Vagina (tissue), 2 donors: ENCODE measurements at places on chromosomes 2 and 18.

GRCh38 chr18:6521803-6522418 is 107.2 kb upstream of the L3MBTL4 start:
- no peak for DNase-seq

DNA sequence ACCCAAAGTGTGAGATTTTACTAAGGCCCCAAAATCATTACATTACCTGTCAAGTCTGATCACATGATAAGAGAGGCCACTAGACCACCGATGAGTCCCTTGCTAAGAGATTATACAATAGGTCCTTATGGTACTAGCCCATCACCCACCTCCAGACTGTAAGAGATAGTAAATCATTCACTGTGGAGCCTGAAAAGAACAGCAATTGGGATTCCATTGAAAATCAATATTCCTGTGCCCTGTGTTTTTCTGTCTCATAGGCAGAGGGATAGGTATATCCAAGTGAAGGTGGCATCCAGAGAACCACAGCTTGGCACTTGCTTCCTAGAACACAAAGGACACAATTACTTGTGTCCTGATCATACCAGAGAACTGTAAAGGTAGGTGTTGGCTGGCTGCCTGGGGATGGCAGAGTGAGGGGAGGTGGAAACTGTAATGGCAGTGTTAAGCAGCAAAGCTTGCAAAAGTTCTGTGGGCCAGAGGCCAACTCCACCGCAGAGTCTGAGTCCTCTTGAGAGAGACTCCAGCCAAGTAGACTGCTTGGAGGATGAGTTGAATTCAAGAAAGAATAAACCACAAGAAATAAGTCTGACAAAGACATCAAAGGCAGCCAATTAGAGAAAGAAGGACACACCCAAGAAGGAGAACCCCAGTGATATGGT is 102.0 kb upstream of the PIEZO2 start:
- DNase-seq: no peak

GRCh38 chr18:66749030-66749429 is 145.1 kb upstream of the CDH19 start:
- DNase-seq: no peak

DNA sequence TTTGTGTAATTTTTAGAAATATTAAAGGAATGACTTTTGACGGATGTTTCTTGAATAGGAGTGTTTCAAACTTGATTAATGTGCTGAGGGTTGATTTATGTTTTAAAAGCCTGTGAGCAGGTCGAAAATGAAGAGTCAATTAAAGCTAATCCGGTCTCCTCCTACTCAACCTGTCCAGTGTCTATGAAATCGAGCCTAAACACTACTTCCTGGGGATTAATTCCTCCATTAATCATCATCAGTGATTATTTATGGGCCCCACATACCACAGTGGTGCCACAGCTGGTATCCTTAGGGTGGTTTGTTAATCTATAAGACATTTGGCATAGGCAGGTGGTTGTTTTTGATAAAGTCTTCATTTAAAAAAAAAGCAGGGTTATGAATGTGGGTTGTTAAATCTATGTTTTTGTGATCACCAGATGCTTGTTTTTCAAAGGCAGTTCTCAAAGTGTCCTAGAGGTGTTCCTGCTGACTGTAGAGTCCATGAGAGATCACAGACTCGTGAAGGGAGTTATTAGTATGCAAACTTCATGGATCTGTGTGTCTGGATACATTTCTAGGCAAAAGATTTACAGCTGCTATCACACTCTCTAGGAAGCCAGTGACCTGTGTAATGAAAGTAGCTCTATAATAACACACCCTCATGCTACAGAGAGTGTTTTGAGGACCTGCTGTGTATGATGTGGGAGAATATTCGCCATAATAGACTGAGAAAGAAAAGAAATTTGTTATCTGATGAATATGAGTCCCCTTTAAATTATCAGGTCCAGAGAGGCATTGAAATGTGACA is 308.6 kb downstream of the AKAIN1 start:
- DNase-seq: no peak

- no peak for DNase-seq
These were observed 570.5 kb upstream of the SOX11 start for GRCh38 chr2:5121642-5122041.
